ENCODE measurements at places on chromosomes 16 and 17.

DNA sequence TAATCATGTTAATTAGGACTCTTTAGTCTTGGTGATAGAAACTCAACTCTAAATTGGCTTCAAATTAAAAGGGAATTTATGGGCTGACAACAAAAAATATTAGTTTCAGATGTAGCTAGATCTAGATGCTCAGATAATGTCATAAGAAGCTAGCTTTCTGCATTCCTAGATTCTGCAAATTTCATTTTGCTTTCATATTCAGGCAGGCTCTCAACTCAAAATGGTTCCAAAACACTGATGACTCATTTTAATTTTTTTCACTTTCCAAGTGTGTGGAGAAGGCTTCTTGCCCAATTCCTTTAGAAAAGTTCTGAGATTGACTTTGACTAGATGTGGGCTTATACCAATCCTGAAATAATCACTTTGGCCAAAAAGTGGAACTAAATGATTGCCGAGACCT, 236.7 kb upstream of the GOT2 start:
- no peak for DNase-seq

- DNase-seq = no peak
These were observed 8.7 kb upstream of the SLC25A39 start for GRCh38 chr17:44333371-44333770.

- DNase-seq = no peak
These were observed 6.5 kb downstream of the CD79B start for GRCh38 chr17:63925615-63926014.

DNA sequence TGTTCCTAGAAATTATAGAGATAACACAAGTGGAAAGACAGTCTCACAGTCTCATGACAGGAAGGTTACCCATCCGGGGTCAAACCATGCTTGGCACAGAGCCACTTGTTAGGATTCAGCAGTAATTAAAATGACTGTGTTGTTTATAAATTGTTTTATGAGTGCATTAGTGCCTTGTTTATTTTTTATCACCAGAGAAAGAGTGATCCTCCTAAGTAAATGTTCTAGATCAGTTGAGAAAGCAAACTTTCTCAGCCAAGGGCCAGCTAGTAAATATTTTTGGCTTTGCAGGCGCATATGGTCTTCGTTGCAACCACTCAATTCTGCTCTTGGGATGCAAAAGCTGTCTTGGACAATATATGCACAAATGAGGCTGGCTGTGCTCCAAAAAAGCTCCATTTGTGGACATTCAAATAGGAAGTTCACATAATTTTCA, 253.9 kb upstream of the CACNG5 start:
- DNase-seq = no peak

DNA sequence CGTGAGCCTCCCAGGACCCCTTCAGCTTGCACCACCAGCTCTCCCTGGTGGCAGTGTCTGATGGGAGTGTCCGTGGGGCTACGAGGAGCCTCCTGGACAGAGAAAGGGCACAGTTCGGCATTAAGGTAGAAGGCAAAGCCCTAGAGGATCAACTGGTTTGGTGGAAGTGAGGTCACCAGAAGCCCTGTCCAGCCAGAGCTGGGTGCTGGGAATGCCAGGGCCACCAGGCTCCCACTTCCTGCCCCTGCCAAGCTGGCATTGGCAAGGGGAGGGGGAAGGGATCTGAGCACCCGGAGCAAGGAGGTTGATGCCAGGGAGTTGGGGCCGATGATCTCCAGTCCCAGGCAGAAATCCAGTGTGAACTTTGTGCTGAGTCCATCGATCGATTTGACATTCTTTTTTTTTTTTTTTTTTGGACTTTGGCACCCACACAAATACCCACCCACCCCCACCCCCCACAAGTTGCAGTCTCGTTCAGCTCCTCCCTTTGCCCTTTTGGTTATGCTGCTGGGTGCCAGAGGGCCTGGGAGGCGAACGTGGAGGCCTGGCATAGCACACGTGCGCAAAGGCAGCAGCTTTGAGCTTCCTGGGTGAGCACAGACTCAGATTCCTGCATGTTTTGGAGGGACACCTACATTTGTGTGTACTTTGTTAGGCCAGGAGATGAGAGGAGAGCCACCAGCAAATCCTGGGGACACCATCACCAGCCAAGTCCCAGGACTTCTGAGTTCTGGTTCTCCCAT, 2.1 kb downstream of the NHERF1 start:
- no peak for DNase-seq

Measured in CMK (cell line).